COLO829 (cell line): ENCODE measurements at places on chromosomes 1 and 21.
A peak's percentile ranks its signal among the peaks of the same experiment; 100 is the strongest.

GRCh38 chr1:119204197-119204960, 63.9 kb upstream of the WARS2 start:
- no peak for DNase-seq

- no peak for DNase-seq
These were observed 2.8 kb downstream of the DIRAS3 start for GRCh38 chr1:68047659-68048026.

DNA sequence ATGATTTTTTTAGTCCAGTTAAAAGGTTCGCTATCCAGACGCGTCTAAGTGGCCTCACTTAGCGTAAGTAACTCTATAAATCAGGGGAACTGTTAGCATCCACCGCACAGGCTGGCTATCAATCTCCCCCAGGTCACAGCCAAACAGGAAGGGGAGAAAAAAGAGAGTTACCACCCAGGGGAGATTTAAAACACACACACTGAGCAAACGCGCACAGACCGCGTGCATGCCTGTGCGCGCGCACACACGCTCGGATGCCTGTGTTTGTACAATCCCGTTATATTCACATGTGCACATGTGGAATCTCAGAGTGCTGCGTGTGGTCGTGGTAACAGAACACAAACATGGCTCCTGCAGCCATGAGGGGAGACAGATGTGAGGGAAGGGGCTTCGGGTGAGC, 125.4 kb downstream of the CASZ1 start:
- DNase-seq: no peak

GRCh38 chr1:229007701-229008100, 263.2 kb upstream of the RAB4A start:
- DNase-seq: no peak

DNA sequence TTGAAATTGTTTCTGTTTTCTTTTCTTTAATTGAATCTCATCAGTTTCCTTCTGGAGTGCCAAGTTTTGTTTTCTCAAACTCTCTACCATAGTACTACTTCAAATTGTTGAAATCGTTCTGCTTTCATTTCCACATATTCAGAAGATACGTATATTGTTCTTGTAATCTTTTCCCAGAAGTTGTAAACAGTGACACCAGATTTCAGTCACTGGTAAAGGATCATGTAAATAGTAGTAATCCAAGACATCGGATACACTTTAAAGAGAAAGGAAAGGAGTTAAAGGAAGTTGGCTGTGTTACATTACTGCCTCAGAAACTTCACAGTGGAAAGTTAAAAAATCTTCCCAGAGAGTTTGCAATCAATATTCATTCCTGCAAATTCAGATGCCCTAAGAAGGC, 67.5 kb downstream of the RGL1 start:
- no peak for DNase-seq

- no peak for DNase-seq
These were observed 7.2 kb upstream of the XCL2 start for GRCh38 chr1:168550971-168551370.

- no peak for DNase-seq
These were observed 109.7 kb downstream of the TSEN15 start for GRCh38 chr1:184161071-184161698.

DNA sequence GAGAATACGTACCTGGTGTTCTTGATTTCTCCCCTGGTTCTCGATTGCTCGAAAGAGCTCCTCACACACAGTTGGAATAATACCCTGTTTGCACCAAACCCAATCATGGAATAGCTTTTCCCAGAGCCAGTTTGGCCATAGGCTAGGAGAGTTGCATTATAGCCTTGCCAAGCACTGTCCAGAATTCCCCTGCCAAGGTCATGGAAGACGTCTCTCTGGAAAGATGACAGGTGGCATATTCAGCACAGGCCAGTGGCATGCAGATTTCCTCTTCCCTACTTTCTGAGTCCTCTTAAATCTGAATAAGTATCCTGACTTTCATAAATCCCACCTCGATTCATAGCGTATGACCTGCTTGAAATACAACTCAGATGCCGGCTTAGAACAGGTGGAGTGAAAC, 96.5 kb downstream of the SCCPDH start:
- DNase-seq: no peak

DNA sequence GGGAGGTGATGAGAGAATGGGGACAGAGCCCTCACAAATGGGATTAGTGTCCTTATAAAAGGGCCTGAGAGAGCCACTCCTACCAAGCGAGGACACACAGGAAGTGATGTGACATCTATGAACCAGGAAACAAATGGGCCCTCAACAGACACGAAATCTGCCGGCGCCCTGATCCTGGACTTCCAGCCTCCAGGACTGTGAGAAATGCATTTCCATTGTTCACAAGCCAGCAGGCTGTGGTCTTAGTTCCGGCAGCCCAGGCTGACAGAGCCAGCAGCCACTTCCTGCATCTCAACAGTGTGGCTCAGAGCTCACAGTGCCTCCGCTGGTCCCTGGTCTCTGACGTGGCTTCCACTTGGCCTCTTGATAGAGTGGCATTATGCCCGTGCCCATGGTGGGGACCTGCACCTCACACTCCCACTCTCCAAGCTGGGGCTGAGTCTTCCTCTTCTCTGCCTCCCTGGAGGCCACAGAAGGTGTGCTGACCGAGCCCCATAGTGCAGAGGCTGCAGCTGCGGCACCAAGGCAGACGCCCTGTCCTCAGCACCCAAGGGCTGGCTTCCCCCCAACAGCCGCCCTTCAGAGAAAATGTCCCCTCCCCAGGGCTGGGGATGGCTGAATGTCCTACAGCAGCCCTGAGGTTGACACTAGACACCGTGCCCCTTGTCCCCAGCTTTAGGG, 44.9 kb downstream of the ACOT7 start:
- DNase-seq: no peak

DNA sequence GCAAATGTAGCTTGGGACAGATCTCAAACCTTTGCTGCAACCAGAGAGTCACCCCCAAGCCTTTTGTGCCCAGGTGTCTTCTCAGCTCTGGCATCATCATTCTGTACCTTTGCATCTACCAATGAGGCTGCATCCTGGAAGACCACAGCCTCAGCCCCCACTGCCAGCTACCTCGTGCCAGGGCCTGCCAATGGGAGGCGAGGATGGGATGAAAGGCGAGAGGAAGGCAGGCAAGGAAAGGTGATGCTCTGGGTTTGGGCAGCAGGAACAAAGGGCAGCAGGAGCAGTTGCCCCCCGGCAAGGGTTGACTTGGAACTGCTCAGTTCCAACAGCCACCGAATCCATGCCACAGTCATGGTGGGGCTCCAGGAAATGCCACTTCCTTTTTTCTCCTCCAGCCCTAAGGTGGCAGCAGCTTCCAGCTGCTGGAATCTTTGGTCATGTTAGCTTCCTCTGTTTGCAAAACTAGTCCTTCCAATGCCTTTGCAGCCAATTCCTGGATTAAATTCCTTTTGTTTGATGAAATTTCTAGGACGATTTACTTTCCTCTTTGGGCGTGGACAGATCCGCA, 651.6 kb downstream of the NPHP4 start:
- no peak for DNase-seq

DNA sequence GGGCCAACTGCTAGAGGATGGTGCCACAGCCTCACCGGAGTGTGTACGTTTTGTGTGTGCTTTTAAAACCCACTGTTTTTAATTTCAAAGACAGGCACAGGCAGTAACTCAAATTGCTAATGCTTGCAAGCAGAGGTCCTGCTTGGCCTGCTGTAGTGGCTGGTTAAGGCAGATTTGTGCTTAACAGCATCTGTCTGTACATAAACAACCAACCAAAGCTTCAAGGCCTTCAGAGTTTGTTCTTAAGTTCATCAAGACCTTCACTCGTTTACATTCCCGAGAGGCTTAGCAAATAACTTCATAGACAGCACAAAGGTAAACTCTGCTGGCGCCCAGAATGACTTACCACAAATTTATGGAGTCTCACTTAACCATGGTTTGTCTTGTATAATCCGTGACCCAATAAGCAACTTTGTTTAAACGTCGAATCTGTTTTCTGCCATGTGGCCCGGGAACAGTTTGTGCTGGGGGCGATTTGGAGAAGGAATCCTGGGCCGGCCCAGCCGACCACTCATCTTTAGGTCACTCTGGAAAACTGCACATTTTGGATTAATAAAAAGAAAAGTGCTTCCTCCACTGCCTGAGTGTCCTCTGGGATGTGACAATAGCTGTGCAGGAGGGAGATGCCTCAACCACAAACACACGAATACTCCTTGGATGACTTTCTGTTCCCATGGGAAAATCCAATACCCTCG, 58.1 kb downstream of the CAPZB start:
- DNase-seq: no peak

DNA sequence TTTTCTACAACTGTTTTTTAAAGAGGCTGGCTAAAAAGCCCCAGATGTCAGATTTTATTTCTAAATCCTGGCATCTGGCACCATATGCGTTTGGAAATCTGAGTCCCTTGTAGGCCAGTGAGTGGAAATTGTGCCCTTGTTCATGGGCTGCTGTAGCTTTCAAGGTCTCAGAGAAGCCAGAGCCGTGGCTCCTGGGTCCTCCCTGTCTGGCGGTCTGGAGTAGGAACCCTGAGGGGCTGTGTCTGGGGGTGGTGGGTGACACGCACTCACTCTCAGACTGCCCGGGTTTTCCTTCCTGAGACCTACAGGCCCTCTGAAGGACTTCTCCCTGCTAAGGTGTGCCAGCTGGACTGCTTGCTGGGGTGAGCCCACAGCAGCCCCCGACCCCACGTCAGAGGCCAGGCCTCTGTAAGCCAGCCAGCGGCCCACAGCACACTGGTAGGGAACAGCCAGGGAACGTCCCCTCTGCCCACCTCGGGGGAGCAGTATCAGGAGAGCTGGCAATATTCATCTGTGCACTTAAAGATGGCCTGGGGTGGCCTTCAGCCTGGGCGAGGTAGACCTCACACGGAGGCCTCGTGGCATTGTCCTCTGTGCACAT, 151.5 kb downstream of the PEX14 start:
- no peak for DNase-seq

DNA sequence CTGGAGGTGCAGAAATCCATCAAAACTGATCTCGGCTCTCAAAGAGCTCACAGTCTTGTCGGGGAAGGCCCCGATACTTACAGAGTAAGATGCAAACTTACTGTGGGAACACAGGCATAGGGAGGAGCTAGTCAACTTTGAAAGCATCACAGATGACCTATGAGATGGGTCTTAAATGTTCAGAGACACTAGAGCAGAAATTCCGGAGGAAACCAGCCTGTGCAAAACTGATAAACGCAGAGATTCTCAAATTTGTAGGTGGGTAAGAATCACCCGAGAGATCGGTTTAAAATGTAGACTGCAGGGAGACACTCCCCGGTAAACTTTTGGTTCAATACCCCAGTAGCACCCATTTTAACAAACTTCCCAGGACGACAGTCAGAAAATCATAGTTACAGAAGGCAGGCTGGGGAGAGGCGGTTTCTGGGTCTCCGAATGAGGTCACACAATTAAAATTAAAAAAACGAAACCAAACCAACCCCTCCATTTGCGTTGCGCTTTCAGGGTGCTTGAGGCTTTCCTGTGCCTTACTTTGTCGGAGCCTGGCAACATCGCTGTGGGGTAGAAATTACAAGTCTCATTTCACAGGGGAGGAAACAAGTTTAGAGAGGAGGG, 755 bp upstream of the THRAP3 start:
- DNase-seq: peak; percentile 40

GRCh38 chr1:182601416-182601786, 2.8 kb downstream of the RGS16 start:
- peak; percentile 87 for DNase-seq

- DNase-seq: no peak
These were observed 37.7 kb downstream of the RRP1 start for GRCh38 chr21:43827015-43827611.

DNA sequence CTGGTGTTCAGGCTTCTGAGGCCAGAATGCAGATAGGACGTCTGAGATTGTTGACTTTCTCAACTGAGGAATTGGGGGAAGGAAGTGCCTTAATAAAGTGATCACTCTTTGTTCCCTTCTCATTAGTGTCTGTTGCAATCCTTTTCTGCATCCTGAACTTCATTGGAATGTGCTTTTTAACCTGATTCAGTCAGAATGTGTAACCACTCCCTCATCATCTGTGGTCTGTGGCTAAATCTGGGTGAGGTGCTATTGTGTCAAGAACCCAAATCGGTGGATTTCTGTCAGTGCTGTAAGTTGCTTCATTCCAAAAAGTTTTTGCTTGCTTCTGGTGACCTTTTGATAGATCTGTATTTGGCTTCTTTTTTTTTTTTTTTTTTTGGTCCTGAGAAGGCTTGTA, 38.2 kb downstream of the ARID1A start:
- DNase-seq: no peak

GRCh38 chr1:6251681-6252373, 7.8 kb downstream of the HES3 start:
- DNase-seq: no peak

GRCh38 chr1:68046423-68046822, 4.0 kb downstream of the DIRAS3 start:
- no peak for DNase-seq

DNA sequence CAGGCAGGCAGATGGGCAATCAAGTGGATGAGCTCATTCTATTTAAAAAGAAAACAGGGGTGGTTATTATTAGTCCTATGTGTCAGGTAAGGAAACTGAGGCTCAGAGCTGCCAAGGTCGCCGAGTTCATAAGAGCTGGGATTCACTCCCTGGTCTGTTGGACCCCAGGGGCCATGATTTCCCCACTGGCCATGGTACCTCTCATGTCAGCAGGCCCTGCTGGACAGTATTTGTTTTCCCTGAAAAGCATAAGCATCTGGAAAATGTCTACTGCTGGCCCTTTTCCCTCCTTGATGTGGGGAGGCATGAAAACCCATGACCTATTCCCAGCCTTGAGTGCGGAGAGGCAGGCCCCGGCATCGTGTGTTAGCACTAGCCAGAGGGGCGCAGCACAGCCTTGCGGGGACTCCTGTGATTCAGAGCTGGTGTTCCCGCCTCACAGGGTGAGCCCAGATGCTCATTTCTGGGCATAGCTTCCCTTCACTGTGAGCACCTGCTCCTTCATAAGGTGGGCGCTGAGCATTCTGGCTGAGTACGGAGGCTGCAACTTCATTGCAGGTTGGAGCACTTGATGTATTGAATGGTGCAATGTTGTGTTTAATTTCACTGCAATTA, 617.5 kb downstream of the PTPRU start:
- DNase-seq: no peak

- no peak for DNase-seq
These were observed 185.0 kb downstream of the DNAH14 start for GRCh38 chr1:225114354-225114990.

GRCh38 chr1:26522073-26522472, 7.5 kb upstream of the RPS6KA1 start:
- DNase-seq: no peak

DNA sequence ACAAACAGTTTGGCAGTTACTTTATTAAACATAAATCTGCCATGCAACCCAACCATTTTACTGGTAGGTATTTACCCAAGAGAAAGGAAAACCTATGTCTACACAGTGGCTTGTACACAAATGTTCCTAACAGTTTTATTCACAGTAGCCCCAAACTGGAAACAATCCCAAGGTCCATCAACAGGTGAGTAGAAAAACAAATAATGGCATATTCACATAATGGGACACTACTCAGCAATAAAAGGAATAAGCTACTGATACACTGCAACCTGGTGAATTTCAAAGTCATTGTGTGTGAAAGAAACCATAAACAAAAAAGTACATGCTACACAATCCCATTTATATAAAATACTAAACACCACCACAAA, 12.7 kb downstream of the KYAT3 start:
- no peak for DNase-seq
